ENCODE measurements at places on chromosomes 11 and 22.

DNA sequence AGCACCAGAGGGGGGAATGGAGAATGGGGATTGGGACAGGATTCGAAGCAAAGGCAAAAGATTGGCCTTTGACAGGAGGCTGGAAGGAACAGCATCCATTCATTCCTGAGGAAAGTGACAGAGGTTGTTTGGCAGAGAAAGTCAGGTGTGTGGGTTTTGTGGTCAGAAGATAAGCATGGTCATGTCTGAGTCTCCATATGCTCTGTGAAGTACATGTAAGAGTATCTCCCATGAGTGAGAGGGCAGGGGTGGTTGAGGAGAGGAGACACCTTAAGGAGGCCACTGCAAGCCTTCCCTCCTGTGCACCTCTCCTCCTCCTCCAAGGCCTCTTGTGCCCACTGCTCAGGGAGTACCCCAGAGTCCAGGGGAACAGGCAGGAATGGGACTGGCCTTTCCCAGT is 1.9 kb upstream of the NLRP10 start:
- no peak for DNase-seq

DNA sequence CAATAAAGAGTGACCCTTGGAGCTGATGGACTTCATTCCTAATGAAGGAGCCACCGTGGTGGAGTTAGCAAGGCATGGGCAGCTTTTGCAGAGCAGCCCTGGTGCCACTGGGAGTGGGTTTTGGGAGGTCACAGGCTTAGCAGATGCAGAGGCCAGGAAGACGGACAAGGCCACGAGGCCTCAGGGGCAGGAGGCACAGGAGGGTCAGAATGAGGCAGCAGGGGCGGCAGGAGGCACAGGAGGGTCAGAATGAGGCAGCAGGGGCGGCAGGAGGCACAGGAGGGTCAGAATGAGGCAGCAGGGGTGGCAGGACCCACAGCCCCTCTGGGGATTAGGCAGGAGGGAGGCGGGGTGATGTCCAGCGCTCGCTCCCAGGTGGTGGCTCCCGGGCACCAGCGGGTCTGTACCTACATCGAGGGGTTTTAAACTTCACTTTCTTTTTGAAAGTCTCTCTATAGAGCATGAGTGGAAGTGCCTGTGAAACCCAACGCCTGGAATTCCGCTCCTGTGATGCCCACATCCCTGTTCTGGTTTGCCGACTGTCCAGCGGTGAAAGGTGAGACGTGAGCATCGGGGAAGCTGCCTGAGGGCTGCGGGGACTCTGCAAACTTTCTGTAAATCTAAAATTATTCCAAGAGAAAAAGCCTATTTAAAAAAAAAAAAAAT is 521.6 kb downstream of the BRD1 start:
- DNase-seq = no peak

DNA sequence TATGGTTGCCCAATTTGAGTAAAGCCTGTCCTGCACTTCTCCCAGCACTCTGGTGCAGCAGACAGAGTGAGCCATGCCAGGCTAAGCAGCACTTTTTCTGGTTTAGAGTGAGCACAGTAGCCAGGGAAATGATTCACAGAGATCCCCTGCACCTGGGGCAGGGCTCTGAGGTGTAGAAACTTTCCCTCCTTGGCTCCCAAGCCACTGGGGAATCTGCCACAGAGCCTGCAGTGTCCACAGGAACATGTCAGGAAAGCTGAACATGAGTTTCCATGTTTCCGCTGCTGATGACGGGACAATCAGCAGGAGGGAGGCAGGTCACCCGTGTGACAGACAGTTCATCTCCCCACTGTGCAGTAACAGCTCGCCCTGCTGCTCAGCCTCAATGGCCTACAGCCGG is 429.9 kb upstream of the B3GAT1 start:
- DNase-seq = no peak

- DNase-seq = no peak
Observed at GRCh38 chr11:66670816-66671215, 6.9 kb downstream of the RBM4B start.

GRCh38 chr11:72762641-72763304 is 10.6 kb upstream of the ARAP1 start:
- DNase-seq = no peak

GRCh38 chr11:2139621-2140337 is 590 bp upstream of the IGF2 start:
- no peak for DNase-seq

- no peak for DNase-seq
Observed at GRCh38 chr11:35105319-35106079, 33.5 kb upstream of the CD44 start.

DNA sequence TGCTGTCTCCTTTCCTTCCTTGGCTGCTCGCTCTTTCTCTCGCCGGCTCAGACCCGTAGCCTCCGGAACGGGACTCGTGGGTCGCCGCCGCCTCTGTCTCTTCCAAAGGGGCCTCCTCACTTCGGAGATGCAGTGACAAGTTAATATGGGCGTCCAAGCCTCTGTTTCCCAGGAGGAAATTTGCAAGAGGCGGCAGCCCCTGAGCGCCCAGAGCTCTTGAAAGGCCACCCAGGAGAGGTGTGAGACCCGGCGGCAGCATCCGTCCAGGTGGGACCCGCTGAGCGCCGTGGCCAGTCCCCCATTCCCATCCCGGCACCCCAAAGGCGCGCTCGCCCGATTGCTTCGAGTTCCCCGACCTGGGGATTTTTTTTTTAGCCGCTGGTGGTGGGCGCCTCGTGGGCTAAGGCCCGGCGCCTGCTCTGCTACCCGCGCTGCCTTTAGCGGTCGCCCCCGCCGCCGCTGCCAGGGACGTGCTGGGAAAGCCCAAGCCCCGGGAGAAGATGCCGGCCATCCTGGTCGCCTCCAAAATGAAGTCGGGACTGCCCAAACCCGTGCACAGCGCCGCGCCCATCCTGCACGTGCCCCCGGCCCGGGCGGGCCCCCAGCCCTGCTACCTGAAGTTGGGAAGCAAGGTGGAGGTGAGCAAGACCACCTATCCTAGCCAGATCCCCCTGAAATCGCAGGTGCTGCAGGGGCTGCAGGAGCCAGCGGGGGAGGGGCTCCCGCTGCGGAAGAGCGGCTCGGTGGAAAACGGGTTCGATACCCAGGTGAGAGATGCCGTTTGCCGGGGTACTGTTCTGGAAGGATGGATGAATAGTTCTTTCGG is 772 bp downstream of the NAV2 start:
- DNase-seq = no peak

DNA sequence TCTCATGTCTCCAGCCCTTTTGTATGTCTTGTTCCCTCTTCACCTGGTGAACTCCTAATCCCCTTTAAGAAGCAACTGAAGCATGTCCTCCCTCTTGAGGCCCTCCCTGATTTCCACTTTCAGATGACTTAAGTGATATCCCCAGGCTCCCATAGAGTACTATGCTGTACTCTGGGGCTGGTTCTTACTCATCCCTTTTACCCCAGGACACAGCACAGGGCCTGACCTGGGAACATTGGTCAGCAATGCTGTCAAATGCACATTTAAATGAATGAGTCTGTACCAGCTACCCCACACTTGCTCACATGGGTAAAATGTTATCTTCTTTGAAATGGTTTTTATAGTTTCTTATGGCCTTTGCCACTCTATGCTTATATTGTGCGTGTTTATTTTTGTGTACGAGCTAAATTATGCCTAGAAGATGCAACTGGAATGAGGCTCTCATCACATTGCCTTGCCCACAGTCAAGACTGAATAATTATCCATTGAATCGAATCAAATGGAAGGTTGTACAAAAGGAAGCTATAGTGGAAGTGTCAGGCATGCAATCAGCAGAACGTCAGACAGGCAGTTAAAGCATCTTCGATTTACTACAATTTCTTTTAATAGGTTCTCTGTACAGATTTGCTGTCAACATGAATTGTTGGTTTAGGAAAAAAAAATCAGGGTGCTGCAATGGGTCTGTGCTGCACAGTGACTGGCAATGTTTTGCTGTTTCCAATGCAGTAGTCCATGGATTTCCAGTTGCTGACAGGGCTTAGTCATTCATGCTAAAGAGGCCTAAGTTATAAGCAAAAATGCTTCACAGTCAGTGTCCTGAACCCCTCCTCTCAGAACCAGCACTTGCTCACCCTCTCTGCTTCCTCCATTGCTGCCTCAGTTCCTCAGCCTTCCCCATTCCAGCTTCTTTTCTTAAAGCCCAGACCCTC is 79.5 kb downstream of the PARVA start:
- no peak for DNase-seq

GRCh38 chr11:19281041-19281440 is 40.3 kb upstream of the E2F8 start:
- no peak for DNase-seq

- no peak for DNase-seq
Observed at GRCh38 chr11:2128130-2128510, 11.1 kb downstream of the IGF2 start.

GRCh38 chr11:118804094-118804493 is 13.1 kb upstream of the DDX6 start:
- no peak for DNase-seq

DNA sequence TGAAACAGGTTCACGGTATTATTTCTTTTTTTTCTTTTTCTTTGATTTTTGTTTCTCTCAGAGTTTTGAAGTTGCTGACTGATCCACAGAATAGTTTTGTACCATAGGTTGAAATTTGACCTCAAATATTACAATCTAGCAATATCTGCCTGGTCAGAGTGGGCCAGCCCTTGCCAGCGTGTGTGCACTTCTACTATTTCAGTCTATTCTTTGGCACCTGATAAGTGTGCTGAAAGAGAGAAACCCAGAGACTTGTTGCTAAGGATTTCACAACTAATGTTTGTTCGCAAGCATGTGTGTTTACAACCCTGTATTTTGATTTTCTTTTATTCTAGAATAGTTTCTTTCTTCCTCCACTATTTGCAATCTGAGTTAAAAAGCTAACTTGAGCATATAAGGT is 1125.2 kb upstream of the CNTN5 start:
- DNase-seq = no peak

- no peak for DNase-seq
Observed at GRCh38 chr11:61757213-61757862, 4.9 kb downstream of the MYRF start.

DNA sequence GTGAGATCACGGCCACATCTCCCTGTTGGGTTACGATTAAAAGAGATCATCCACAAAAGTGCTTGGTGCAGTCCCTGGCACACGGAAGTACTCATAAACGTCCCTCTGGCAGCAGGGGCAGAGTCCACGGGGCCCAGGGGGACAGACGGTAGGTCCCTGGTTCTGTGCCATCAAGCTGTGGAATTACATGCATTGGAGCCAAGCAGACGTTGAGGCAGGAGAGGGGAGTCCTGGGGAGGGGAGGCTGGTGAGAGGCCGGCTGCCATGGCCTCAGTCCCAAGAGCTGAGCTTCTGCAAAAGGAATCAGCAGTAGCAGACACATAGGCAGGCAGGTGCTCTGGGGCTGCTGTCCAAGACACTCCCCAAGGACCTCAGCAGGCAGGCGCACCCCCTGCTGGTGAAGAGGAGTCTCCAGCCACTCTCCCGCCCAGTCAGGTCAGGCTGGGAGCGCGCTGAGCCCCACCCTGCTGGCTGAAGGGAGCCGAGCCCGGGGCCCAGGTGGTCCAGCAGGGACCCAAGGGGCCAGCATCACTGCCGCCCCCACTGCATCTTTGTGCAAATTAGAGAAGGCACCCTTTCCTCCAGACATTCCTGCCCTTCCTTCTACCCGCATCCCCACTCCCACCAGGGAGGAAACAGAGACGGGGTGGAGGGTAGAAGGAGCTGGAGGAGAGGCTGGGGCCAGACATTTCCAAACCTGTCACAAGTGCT is 7.6 kb upstream of the KCTD17 start:
- DNase-seq = no peak

- DNase-seq = no peak
Observed at GRCh38 chr11:31827455-31828206, 16.5 kb upstream of the PAX6 start.

GRCh38 chr22:32574958-32575910 is 100.6 kb downstream of the FBXO7 start:
- no peak for DNase-seq

DNA sequence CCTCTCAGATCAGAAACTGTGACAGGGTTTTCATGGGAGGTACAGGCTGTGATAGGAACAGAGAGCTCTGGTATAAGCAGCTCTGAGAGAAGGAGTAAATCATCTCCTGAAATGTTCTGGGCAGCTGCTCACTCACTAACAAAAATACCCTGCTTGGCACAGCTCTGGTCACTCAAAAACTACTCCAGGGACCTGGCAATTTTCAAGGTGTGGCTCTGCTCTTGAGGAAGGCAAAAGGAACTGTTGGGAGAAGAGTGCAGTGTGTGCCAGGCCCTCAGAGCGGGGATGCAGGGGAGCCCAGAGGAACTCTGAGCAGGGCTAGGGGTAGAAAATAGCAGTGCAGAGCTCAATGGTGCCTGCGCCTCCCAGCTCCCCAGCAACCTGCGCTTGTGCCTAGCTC is 180.5 kb upstream of the ZBED5 start:
- no peak for DNase-seq

DNA sequence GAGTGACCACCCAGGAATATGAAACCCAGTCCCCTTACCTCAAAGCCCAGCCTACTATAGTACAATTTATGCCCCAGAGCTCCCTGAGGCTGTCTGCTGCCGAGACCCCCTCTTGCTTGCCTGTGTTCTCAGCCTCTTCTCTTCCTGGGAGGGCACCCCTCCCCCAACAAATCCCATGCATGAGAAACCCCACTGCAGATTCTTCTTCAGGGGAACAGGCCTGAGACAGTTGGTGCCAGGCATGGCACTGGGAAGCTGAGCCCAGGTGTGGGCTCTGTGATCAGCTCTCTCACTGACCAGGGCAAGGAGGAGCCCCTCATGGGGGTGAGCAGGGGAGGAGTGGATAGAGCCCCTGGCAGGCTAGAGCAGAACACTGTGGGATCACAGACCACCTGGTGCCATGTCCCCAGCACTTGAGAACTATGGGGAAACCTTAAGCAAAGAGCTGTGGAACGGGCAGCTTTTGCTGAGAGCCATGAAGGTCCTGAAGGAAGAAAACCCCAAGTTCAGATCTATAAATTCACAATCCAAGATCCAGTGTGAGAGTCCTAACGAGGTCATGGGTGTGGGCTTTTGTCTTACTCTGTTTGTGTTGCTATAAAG is 46.5 kb upstream of the TH start:
- DNase-seq = no peak

DNA sequence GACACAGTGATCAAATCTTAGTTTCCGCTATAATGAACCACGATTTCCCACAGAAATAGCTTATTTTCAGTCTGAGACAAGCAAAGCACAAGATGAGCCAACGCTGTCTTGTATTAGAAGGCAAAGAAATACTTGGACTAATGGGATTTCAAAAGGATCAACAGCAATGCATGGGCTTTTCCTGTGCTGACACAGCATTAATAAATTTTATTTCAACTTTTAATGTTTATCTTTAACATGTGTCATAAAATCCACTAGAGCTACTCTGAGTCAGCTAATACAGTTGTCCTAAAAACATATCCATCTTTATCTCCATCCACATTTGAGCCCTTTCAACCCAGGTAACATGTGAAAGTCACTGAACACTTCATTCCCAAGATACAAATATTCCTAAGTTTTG is 15.5 kb upstream of the SLC25A17 start:
- DNase-seq = no peak

- no peak for DNase-seq
Observed at GRCh38 chr11:59267736-59268475, 55.2 kb upstream of the MPEG1 start.

DNA sequence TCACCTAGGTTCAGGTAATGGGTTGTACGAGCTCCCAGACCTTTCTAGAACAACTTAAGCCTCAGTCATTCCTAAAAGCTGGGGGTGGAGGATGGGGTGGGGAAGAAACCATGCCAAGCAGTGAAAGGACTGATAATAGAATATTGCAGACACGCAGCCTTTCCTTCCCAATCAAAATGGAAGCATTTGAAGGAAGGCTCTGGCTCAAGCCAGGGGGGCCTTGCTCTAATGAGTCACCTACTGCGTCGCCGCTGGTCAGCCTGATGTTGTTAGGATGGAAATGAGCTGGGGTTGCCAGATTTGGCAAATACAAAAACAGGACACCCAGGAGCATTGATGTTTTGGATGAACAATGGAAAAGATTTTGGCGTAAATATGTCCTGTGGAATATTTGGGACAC is 6.2 kb downstream of the SYT12 start:
- no peak for DNase-seq
